Hematopoietic multipotent progenitor cell (in vitro differentiated cells): ENCODE measurements at places on chromosomes 5 and 9.

- DNase-seq: no peak
Measured at GRCh38 chr5:83718936-83719495, 1.6 kb downstream of the HAPLN1 start.

GRCh38 chr9:135712613-135713295, 10.8 kb downstream of the KCNT1 start:
- DNase-seq: no peak

DNA sequence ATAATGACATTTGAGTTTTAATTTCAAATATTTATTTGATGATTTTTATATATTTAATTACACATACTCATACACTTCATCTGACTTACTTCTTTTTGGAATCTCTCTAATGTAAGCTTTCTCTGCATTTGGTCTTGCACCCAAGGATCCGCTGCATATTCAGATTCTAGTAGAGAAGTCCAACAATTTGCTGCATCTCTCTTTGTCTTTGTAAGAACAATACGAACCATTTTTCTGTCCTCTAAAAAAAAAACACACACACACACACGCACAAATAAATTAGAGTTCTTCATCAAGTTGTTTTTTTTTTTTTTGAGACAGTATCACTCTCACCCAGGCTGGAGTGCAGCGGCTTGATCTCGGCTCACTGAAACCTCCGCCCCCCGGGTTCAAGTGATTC, 3.1 kb downstream of the NUDCD2 start:
- no peak for DNase-seq

DNA sequence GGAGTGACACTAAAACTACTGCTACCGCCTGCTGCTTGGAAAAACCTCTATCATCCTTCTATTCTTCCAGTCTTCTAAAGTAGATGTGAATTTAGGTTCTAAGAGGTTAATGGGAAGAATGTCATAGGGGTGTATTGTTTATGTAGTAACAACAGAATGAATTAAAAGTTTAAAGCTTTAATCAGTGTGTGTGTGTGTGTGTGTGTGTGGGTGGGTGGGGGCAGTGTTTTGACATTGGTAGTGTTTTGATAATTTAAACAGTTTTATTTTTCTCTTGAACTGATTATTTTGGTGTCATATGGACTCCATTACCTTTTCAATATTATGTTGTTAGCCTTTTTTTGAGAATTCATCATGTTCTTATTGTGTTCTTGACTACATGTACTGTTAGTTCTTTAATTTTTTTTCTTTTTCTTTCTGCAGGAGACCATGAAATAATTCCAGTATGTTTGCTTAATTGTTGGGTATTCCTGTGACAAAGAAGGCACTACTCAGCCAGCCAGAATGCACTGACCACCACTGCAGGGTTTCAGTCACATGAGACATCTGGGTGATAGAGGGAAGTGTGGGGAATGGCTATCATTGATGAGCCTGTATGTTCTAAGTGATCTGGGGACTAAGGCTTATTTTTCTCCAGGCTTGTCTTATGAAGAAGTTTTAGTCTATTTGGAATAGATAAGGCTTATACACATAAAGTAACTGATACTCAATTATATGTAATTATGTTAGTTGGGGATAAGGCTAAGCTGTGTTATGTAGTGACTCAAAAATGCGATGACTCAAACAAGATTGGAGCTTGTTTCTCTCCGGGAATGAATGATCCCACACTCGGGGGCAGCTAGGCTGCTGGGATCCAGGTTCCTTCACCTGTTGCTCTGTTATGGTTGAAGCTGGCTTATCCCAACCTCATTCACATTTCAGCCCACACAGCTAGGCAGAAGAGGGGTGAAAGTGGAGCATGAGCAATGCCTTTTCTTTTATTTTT, 50.2 kb upstream of the ACTBL2 start:
- no peak for DNase-seq

- DNase-seq: no peak
Measured at GRCh38 chr5:168822248-168822744, 243.1 kb upstream of the PANK3 start.

- no peak for DNase-seq
Measured at GRCh38 chr9:68964102-68964541, 49.8 kb downstream of the PRKACG start.

GRCh38 chr9:113535756-113536155, 72.2 kb downstream of the RGS3 start:
- no peak for DNase-seq

DNA sequence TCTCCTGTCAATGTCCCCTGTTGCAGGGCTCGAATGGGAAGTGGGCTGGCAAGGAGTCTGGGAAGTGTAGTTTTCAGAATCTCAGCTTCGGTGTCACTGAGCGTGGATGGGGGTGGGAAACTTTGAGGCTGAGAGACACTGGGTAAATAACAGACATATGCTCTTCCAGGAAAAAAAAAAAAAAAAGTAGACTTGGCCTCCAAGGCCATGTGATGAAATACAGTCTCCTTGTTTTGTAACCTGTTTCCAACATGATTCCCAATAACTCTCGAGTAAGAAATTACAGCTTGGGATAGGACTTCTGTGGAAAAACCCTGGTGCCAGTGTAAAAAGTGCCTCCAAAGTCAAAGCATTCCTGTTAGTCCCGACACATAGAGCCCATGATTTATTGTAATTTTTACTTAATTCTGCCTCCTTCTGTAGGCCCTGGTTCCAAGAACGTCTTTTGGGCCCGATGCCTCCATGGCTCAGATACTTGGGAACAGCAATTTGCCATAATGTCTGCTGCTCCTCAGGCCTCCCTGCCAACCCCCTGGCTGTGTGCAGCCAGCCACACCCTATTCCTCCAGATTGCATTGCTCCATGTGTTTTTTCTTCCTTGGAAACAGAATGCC, 119.5 kb upstream of the TNC start:
- DNase-seq: no peak

GRCh38 chr5:133222979-133223378, 171.2 kb downstream of the HSPA4 start:
- no peak for DNase-seq

GRCh38 chr5:74020503-74020902, 394.5 kb downstream of the ARHGEF28 start:
- no peak for DNase-seq

DNA sequence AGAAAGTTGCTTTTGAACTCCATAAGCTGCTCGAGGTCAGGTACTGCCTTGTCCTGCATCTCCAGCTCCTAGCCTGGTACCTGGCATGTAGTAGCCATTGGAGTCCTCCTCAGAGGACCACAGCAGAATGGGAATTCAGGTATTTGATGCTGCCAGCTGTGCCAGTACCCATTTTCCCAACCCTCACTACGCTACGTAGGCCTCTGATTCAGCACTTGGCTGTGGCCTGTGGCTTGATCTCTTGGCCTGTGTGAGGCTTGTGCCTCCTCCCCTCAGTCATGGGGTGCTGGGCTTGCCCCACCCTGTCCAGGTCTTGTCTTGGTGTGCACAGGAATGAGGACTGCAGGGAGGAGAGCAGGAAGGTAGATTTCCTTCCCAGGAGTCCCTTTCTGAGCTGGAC, 11.8 kb downstream of the OTULIN start:
- DNase-seq: peak; percentile 59

- no peak for DNase-seq
Measured at GRCh38 chr9:107387409-107387808, 102.2 kb downstream of the KLF4 start.

- no peak for DNase-seq
Measured at GRCh38 chr5:150085950-150086715, at the start of gene CSF1R. Gene CSF1R (minus strand): TSS chr5:150086554. CDS start chr5:150086427, 127 bp downstream.

- no peak for DNase-seq
Measured at GRCh38 chr5:108655750-108656450, 91.8 kb upstream of the FER start.

DNA sequence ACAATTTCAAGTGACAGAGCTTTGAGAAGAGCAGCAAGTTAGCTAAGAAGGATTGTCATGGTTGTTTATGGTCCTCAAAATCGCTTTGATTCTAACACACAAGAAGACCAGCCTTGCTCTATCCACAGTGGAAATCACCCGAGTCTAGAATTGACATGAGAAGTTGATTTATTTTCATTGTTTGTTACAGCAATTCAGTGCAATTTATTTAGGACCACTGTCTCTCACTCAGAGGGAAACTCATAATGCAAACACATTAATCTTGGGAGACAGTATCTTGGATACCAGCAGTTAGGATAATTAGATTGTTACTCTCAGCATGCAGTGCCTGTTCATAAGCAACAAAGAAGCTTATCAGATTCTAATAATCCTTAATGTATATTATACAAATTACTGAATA, 498.9 kb downstream of the NTRK2 start:
- DNase-seq: no peak

- DNase-seq: no peak
Measured at GRCh38 chr5:159851053-159851452, 65.2 kb upstream of the ADRA1B start.

GRCh38 chr5:58761407-58761806, 178.5 kb downstream of the RAB3C start:
- no peak for DNase-seq

GRCh38 chr5:142350021-142350420, 25.2 kb upstream of the SPRY4 start:
- no peak for DNase-seq

- DNase-seq: no peak
Measured at GRCh38 chr5:149452007-149452664, 73.0 kb upstream of the IL17B start.

- DNase-seq: no peak
Measured at GRCh38 chr5:168263121-168263520, 28.3 kb upstream of the WWC1 start.

- no peak for DNase-seq
Measured at GRCh38 chr9:119339056-119339455, 30.2 kb downstream of the BRINP1 start.

GRCh38 chr5:13816126-13816525, 128.4 kb downstream of the DNAH5 start:
- no peak for DNase-seq

DNA sequence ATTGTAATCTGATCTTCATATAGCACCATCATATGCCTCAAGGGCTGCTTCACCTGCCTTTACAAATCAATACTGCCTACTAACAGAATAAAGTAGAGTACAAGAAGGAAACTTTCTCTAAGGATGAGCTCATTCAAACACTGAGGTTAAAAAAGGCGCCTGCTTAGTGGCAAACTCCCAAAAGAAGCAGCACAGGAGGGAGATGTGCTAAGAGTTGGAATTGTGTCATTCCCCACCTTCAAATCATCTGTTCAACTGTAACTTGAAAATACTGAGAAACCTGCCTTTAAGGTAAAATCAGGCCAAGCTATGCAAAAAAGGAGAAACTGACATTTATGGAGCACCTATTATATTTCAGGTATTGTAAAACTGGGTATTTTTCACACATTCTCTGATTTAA, 560.6 kb downstream of the PTPRD start:
- DNase-seq: no peak

DNA sequence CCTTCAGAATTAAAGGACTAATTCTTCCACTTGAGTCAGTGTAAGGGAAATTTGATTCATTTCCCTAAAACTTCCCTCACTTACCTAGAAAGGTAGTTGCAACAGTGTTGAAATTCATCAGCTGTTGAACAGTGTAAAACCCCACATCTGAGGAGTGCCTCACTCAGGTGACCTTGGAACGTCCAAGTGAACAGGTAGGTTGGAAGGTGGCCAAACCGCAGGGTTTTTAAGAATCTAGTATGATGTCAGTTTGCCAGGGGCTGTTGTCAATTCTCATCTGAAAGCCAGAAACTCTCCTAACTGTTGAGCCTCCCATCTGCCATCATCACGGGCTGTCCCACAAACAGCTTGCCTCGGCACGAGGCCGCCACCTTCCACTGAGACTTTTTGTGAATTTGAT, 105.7 kb downstream of the TMEM174 start:
- no peak for DNase-seq

DNA sequence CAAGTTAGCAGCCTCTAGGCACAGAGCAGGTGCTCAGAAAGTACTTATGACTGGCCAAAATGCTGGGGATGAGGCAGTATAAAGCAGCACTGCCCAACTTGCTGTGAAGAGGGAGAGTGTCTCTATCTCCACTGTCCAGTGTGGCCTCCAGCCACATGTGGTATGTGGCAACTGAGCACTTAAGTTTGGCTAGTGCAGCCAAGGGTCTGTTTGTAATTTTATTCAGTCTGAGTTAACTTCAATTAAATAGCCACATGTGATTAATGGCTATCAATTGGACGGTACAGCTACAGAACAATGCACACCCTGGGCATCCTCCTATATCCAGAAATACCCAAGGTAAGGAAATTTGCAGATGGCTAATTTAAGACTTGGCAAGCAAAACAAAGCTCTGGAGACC, 26.9 kb downstream of the ROR2 start:
- DNase-seq: no peak

DNA sequence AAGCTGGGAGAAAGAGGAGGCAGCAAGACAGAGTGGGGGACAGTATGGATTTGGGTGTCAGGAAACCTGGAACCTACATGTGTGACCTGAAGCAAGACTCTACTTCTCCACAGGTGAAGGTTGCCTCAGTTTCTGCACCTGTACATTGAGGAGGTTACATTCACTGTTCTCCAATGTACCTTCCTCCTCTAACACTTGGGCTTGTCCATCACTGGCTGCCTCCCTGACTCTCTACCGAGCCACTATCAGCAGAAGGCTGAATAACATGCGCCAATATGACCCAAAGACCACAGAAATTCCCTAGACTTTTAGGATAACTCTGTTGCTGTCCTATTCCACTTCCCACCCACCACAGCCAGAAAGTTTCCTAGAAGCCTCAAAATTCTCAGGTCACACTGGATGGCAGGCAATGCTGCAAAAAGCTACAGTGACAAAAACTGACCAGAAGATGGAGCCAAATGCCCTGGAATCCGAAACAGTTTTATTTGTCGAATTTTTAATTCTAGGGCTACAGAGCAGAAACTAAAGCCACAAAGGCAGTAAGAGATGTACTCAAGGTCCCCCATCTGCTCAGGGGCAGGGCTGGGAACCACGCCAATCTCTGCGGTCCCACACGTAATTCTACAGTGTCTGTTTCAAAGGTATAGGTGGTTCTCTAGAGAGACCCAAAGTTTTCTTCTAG, 64.4 kb downstream of the FAM114A2 start:
- DNase-seq: peak; percentile 74

DNA sequence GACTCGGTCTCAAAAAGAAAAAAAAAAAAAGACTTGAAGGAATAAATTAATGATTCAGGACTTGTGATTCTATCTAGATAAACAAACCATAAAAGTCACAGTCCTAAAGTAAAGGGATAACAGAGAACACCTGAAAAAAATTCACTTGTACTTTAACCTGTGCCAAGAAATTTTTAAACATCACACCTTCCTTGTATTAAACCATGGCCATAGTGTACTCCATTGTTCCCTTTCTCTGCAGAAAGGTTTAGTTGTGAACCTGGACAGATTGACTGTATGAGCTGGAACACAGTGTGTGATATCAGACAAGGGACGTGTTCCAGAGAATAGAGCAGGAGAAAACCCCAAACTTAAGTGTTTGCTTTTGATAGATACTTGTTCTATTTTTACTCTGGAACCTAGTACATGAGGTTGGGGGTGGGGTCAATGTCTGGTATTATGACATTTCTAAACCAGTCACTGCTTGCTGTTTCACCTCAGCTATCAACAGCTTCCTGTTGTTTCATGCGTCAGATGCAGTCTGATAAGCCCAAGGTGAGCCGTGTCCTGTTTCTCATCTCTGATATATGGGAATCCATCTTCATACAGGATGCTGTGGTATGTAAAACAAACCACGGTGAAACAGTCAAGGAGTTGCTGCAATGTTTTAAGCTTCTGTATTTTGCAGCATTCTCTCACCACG, 62.5 kb upstream of the ITGA1 start:
- peak; percentile 53 for DNase-seq

GRCh38 chr9:87883990-87884389, 1.3 kb downstream of the SPATA31E1 start:
- DNase-seq: no peak

- peak; percentile 62 for DNase-seq
Measured at GRCh38 chr9:124480621-124480981, 26.6 kb downstream of the NR5A1 start.
